Activated T-cell treated with anti-CD3 and anti-CD28 coated beads for 4 hours (primary cell): ENCODE measurements at places on chromosomes 1 and 21.

DNA sequence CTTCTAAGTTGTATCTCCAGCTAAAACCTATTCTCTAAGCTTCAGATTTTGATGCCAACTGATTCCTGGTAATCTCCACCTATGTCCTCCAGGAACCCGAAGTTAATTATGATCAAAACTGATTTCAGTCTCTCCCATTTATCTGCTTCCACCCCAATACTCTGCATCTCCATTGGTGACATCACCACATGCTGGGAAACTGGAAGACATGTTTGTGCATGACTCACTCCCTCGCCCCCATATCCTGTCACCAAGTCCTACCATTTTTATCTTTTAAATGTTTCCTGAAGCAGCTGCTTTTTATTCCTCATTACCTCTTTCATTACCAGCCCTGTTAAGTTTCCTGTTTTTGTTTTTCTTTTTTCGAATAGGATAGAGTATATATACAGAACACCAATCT, 228.5 kb downstream of the LRRC40 start:
- DNase-seq, result no peak

DNA sequence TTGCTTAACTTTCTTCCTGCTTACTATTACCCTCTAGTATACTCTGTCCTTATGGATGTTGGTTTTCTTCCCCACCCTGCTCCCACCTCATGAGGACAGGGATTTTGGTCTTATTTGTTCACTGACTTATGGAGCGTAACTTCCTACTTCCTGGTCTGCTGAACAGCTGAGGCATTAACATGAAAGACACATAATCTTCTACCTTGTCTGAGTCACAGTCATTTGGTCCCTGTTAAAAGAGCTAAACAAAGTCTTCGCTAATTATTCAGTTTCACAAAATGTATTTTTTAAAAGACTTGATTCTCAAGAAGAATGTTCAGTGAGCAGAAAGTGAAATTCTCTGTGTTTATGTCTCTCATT, 18.5 kb downstream of the RNASEL start:
- DNase-seq, result no peak

GRCh38 chr1:55213151-55213884, 1.8 kb downstream of the USP24 start:
- DNase-seq, result no peak

GRCh38 chr1:40532844-40533424, 1.5 kb downstream of the ZNF684 start:
- peak; percentile 9 for DNase-seq

- DNase-seq, result no peak
Observed at GRCh38 chr1:217435204-217435603, 195.7 kb downstream of the GPATCH2 start.

- DNase-seq, result no peak
Observed at GRCh38 chr1:152998476-152998875, 3.1 kb upstream of the SPRR3 start.

DNA sequence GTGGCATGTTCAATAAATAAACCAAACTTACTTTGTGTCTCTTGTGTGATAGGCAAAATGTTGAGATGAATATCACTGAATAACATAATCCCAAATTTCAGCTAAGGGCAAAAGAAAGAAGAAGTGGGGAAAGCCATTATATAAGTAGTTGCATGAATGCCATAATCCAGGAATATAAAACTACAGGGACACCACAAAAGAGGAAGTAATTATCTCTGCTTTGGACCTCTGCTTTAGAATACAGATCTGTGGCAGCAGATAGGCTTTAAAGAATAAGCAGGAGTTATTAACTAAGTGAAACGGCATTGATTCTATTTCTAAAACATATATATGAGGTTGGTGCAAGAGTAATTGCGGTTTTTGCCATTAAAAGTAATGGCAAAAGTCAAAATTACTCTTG, 288.5 kb upstream of the SNX7 start:
- no peak for DNase-seq

DNA sequence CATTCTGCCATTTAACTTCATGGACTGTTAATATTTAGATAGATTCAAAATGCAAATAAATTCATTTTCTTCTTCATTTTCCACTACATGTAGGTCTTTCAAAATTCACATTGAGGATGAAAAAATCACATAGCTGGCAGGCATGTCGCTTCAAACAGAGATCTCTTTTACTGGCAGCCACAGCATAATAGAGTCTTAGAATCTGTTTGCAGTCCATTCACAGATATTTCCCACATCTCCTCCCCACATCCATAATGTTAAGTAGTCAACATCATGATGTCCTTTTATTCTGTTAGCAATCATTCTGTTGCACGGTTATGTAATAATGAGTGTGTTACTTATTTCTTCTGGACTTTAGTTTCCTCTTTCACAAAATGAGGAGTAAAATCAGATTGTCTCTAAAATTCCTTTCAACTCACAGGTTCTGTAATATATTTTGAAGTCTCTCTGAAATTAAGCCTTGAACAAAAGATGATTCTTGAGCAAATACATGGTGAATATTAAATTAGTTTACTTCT, 257.5 kb upstream of the SNX7 start:
- DNase-seq, result no peak

- no peak for DNase-seq
Observed at GRCh38 chr1:236509647-236510401, 14.0 kb upstream of the LGALS8 start.

DNA sequence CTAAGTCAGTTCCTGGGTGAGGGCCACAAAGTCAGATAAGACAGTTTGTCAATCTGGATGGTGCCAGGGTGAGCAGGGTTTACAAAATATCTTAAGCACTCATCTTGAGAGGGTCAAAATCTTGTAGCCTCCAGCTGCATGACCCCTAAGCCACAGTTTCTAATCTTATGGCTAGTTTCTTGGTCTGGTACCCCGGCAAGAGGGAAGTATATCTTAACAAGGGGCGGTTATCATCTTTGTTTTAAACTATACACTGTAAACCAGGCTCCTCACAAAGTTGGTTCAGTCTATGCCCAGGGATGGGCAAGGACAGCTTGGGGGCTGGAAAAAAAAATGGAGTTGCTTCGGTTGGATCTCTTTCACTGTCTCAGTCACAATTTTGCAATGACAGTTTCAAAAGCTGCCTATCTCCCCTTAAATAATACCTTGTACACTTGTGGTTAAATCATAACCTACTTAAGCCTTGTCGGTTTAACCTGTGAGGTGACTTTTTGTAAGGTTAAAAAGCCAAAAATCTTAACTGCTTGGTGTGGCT, 7.8 kb upstream of the CD46 start:
- no peak for DNase-seq

- no peak for DNase-seq
Observed at GRCh38 chr1:3078430-3078861, 9.4 kb downstream of the PRDM16 start.

DNA sequence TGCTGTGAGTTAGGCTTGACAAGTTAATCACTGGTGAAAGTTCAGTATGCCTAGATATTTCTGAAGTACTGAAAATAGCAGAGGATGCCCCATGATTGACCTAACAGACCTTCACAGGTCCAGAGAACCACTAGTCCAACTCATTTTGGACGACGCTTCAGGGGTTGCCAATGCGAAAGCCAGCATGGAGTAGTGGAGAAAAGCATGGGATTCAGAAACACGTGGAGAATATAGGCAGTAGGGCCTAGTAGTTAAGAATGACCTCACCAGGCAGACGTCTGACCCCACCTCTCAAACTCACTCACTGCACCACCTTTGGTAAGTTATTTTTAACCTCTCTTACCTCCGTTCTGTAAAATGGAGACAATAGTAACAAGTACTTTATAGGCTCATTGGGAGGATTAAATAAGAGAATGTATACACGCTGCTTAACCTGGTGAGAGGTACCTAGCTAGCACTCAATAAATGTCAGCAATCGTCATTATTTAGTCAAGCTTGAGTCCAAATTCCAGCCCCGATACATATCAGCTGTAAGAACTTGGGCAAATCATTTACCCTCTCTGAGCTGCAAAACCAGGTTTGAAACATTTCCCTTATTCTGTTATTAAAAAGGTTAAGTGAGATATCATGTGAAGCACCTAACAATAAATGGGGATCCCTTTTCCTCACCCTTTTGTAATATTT, 13.2 kb downstream of the PLPP3 start:
- no peak for DNase-seq

GRCh38 chr1:30058970-30059369, 664.4 kb downstream of the MATN1 start:
- DNase-seq, result no peak

DNA sequence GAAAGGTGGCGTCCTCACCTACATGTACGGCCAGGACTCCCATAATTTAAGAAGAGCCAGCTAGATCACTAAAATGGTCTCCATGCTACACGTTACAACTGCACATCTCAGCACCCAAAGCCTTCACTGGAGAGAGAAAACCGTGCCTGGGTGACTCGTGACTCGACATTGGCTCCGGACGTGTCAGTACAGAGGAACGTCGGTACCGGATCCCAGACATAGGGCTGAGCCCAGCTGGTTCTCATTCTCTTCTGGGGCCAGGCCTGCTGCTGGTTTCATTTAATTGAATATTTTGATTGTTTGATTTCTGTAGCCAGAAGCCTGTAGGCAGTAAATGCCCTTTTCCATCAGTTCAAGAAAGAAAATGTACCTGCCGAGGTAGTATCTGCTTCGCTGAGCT, 93.1 kb downstream of the HHIPL2 start:
- DNase-seq, result no peak

- no peak for DNase-seq
Observed at GRCh38 chr1:89271341-89272015, 1.2 kb downstream of the GBP5 start.

DNA sequence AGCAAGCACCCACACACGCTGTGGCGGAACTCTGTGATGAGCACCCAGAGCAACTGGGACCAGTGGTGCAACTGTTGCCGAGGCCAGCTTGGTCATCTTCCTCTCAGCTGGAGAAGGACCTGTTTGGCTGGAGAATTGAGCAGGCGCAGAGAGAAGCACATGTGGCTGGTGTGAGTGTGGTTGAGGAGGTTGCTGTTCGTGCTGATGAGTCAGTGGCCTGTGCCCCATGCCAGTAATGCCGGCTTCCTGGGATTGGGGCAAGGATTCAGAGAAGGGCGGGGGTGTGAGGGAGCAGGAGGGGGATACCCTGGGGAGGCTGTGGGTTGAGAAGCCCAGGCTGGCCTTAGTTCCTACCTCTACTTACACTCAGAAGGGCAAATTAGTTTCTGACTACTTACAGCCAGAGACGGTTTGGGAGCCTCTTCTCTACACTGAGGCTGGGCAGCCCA, 57.5 kb upstream of the EPS8L3 start:
- DNase-seq, result no peak

GRCh38 chr1:80994038-80994437, 806.7 kb upstream of the ADGRL2 start:
- no peak for DNase-seq

DNA sequence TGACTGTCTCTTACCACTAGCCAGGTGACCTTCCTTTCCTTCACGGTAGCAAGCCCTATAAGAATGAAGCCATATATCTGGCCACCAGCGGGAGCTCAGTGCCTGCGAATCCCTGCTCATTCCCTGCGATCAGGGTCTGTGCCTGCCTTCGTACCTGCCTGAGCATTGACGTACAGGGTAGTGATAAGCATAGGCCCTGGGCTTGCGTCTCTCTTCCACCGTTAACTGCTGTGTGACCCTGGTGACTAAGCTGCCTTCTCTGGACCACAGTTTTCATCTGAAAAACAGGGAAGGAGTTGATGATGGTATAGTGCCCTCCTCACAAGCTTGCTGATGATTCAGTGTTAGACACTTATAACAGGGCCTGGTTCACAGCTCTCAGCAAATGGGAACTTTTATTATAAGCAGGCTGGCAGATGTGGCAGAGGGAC, 4.1 kb downstream of the ZC3H12A start:
- no peak for DNase-seq

GRCh38 chr21:37535672-37536071, 169.1 kb downstream of the DYRK1A start:
- DNase-seq, result no peak

- DNase-seq, result no peak
Observed at GRCh38 chr1:55067022-55067778, 27.9 kb downstream of the PCSK9 start.

DNA sequence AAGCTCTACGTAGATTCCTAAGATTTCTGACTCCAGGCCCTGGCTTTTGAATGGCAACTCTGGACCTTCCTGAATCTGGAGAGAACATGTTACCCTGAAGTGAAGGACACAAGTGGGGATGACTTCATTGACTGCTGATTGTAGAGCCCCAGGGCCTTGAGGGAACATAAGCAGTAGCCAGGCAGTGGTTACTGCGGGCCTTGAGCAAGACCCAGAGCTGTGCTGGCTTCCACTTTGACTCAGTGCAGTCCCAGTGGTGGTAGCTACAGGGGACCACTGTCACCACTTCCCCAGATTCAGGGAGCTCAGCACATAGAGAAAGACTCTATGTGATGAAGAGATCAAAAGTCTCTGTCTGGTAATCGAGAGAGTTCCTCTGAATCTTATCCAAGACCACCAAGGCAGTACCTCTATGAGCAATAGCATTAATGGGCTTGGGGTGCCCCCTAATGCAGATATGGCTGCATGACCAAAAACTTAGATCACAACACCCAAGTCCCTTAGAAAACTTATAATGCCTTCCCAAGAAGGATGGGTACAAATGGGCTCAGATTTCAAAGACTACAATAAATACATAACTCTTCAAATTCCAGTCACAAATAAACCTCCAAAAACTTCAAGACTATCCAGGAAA, 1278.3 kb downstream of the AMY1C start:
- no peak for DNase-seq

- no peak for DNase-seq
Observed at GRCh38 chr1:231068762-231069161, 28.7 kb upstream of the FAM89A start.

GRCh38 chr1:99727575-99728185, 38.8 kb downstream of the FRRS1 start:
- no peak for DNase-seq

- DNase-seq, result peak; percentile 48
Observed at GRCh38 chr1:112957133-112957812, 1.3 kb upstream of the SLC16A1 start.

GRCh38 chr1:50930965-50931737, 28.9 kb downstream of the FAF1 start:
- DNase-seq, result no peak

- DNase-seq, result no peak
Observed at GRCh38 chr1:236508593-236509027, 15.2 kb upstream of the LGALS8 start.

GRCh38 chr1:240803151-240803550, 191.2 kb upstream of the GREM2 start:
- DNase-seq, result no peak

DNA sequence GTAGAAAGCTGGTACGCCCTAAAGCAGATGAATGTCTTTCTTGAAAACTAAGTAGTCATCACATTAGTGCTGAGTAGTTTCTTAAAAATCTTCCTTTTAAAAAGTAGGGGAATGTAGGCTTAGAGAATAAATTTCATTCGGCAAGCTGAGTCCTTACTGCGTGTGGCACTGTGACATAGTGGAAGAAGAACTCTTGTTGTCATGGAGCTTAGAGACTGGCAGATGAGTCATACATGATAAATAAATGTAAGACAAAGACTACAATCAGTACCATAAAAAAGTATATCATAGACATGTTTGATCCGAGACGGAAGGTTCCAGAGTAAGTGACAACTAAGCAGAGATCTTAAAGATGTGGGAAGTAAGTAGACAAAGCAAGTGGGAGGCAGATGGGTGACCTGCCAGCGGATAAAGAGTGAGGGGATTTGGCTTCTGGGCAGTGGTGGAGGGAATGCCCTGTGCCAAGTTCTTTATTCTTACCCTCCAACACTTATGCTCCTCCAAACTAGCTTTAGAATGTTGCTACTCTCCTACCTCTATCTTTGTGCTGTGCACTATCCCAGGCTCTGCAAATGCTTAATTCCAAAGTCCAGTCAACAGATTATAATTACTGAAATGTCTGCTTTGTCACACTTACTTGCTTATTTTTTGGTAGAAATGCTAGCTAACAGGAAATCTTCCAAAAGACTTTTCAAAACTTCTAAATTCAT, 608.5 kb upstream of the USP24 start:
- DNase-seq, result no peak
